Stimulated activated CD4-positive, alpha-beta T cell treated with anti-CD3 and anti-CD28 coated beads, Interleukin-1b, Interleukin-23, amount 100 ng/mL, for 1 hour (primary cell): ENCODE measurements at places on chromosomes 7 and 10.

DNA sequence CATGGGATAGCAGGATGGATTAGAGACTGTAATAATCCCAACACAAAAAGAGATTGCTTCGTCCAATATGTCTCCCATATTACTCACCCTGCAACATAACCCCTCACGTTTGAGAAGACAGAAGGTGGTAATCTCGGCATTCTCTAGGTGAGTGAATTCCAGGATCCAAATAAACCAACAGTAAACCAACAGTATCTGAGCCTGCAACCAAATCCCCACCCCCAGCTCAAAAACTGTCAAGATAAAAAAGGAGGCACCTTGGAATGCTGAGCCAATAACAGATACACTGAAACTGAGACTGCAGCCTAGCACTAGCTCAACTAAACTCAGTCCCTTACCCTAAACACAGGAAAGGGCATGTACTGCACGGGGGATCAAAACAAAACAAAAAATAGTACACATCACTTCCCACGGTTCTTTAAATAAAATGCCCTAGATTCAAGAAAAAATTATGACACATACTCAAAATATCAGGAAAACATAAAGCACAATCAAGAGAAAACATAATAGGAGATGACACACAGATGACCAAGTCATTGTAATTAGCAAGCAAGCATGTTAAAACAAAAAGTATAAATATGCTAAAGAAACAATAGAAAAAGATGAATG, 28.0 kb downstream of the IPMK start:
- DNase-seq = no peak

DNA sequence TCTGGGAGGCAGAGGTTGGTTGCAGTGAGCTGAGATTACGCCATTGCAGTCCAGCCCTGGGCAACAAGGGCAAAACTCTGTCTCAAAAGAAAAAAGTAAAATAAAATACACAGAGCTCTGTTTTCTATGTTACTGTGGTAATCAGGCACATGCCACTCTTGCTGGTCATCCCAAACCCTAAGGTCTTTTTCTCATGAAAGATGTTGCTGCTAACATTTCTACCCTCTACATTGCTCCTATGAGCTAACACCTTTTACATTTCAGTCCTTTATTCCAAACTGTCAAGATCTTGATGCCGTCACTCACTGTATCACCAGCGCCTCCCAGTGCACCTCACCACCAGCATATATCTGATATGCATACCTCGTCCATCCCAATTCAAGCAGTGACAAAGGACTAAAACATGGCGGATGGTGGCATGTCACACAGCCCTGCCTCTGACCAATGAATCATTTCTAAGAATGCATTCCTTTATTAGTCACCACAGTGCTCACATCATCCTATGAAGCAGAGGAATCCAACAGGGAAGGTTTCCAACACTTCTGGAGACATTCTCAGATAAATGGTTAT, 4.3 kb downstream of the DAGLB start:
- DNase-seq = no peak

DNA sequence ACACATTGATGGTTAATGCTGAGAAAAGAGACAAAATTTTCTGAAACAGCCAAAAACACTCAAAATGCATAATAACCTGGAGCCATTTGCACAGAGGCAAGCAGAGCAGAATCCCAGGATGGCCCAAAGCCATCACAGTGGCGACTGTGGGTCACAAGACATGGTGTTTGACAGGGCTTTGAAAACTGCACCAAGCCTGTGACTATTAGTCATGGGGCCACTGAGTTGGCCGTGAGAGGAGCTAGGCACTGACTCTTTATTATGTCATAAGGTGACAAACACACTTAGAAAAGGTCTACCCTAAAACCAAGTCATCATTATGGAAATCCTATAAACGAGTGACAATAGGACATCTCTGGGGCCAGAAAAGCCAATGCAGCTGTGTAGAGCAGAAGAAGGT, 23.9 kb downstream of the DRGX start:
- no peak for DNase-seq

GRCh38 chr7:1021366-1021765, 23.0 kb upstream of the GPR146 start:
- no peak for DNase-seq

DNA sequence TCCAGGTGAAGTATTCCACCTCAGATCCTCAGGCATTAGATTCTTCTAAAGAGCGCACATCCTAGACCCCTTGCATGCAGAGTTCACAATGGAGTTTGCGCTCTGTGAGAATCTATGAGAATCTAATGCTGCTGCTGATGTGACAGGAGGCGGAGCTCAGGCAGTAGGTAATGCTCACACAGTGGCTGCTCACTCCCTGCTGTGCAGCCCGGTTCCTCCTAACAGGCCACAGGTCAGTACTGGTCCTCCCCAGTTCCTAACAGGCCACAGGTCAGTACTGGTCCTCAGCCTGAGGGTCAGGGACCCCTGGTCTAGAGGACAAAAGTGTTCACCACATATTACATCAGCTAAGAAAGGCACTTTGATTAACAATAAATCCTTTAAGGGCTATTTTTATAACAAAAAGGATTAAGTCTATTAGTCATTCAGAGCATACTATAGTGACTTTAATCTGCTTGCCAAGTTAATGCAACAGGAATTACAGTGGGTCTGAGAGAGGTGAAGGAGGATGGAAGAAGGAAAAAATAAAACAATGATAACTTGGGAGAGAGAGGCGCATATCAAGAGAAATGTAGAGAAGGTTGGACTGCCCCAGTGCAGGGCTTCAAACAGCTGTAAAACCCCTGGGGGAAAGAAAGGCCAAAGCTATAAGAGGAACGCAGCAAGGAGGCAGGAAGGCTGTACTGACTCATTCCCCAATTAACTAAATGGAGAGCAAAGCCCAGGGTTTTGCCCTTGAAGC, 49.2 kb downstream of the CUL2 start:
- no peak for DNase-seq

DNA sequence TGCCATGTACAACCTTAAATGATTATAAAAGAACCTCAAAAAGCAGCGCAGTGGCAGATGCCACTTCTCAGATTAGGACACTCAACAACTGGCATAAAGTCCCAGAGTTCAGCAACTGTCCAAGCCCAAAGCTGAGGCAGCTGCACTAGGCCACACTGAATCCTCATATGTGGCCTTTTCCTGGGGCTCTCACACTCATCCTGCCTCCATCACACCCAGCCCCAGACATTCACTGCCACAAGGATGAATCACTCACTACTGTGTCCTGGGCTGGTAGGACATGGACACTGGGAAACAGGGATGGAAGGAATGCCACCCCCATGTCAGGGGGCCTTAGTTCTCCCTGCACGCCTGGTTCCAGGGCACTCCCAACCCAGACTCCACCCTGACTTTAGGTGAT, 547.7 kb downstream of the TNS3 start:
- no peak for DNase-seq

DNA sequence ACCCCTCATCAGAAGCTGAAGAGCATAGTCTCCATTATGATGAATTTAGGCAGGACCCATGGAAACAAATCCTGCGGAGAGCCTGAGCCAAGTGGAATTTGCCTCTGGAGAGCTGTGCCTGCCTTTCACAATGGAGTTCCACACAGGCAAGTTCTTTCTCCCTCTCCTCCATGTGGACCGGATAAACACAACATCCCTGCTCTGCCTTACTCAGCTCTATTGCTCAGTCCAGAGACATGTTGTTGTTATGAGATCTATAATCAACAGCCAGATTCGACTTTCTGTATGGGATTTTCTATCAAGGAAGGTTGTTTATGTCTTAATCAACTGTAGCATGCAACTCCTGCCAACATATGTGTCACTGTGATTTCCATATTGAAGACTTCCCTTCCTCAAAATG, 59.5 kb upstream of the ELMO1 start:
- no peak for DNase-seq

- no peak for DNase-seq
Observed at GRCh38 chr7:94612661-94613060, 43.3 kb downstream of the SGCE start.

DNA sequence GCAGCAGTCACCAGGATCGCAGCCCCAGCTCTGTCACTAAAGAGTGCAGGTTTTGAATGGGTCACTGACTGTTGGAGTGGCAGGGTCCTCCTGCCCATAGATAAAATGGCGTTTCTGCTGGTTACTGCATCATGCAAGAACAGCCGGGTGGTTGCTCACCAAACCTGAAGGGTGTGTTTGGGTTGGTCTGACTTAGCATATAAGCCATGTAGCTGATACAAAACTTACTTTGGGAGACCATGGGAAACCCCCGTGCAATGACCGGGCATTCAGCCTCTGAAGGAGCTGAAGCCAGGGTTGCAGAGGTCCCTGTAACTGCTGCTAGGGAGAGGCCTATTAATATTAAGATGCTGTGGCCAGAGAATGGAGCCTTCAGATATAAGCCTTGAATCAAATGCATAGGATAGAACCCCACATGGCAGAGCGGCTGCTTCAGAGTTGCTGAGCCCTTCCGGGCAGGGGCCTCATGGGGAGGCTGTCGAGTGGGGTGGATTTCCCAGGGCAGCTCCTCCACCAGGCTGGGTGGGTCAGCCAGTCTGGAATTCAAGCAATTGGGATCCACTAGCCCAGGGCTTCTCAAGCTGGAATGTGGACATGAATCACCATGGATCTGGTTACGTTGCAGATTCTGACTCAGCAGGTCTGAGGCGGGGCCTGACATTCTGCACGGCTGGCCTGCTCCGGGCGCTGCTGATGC, 70.9 kb upstream of the CTBP2 start:
- no peak for DNase-seq

DNA sequence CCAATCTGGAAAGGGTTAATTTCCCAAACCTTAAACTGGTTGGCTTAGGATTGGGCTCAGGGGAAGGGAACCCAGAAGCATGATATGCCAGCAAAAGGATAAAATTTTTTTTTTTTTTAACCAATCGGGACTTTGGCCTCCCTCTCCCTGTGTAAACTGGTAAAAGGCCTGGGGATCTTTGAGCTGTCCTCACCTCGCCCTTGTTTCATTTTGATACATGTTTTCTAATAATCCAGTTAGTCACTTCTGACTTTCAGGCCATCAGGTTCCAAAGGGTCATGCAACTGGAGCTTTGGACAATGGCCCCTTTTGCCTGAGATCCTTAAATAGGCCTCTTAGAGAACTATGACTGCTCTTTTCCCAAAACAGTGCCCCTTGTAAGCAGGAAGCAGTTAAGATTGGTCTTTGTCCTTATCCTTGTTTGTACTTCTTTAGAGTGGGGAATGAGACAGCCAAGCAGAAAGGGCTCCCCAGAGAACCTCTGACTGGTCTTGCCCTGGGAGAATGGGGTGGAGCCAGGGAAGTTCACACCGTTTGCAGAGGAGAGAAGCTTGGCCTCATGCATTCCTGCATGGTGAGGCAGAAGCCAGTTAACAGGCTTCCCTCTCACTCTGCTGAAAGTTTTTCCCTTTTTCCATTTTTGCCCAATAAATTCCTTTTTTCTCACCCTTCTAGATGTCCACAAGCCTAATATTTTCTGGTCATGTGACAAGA, 424.2 kb upstream of the CNTNAP2 start:
- no peak for DNase-seq

DNA sequence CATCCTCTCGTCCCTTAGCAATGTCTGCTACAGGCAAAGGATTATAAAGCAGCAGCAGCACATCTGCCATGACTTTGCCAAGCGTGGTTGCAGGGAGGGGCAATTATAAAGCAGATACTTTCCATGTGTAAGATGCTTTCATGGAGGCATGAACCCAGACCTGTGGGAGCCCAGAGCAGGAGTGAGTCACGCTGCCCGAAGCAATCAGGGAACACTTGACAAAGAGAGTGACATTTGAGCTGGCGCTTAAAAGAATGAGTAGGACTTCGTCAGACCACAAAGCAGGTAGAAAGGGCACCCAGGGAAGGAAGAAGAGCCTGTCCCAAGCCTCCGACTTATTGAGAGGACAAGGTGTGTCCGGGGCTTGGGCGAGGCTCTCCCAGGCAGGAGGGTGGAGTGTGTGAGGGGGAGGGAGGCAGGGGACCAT, 147.2 kb downstream of the MYOF start:
- no peak for DNase-seq

- DNase-seq = no peak
Observed at GRCh38 chr7:78146546-78146945, 348.0 kb downstream of the PHTF2 start.

DNA sequence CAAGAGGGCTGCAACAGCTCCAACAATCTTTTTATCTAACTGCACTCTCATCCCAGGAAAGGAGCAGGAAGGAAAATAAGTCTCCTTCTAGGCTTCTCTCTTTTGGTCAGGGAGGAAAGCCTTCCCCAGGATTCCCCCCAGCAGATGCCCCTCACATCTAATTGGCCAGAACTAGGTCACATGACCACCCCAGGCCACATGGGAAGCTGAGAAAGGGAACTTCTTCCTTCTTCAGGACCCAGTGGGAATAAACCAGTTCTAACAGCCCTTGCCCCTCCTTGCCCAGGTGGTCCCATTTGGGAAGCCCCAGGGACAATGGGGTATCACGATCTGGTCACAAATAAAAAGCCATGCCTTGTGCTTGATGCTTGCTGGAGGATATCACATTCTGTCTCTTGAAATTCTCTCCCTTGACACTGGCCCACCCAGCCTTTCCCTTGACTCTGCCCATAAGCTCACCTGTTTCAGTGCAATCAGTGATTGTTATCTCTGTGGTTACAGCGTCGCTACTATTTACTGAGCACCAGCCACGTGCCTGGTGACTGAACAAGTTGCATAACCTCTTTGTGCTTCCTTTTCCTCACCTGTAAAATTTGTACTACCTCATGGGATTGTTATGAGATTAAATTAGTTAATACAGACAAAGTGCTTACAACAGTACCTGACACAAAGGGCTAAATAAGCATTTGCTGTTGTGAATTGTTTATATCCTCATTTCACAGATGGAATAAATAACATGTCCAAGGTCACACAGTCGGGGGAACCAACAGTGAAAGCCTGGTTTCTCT, 9.0 kb upstream of the TACR2 start:
- DNase-seq = no peak

GRCh38 chr7:142722248-142722794, 27.0 kb upstream of the PRSS1 start:
- DNase-seq = no peak

GRCh38 chr7:12942609-12943008, 255.2 kb downstream of the ARL4A start:
- DNase-seq = no peak

- DNase-seq = no peak
Observed at GRCh38 chr10:121330563-121330962, 267.7 kb downstream of the FGFR2 start.

GRCh38 chr7:157538321-157538720, 201.5 kb downstream of the DNAJB6 start:
- no peak for DNase-seq

GRCh38 chr7:28183627-28184026, 3.0 kb upstream of the JAZF1 start:
- no peak for DNase-seq

GRCh38 chr7:110448918-110449317, 642.0 kb upstream of the LRRN3 start:
- DNase-seq = no peak

DNA sequence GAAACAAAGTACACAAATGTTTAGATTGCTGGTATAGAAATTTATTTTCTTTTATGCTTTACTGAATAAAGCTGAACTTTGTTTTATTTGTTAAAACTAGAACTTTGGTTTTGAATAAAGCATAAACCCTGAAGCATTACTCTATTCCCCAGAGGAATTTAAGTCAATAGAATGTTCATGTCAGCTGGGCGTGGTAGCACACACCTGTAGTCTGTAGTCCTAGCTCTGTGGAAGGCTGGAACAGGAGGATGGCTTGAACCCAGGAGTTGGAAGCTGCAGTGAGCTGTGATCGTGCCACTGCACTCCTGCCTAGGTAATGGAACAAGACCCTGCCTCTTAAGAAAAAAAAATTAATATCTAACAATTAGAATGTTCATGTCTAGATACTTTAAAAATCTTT, 139.0 kb upstream of the ASAH2 start:
- no peak for DNase-seq
